ENCODE measurements at places on chromosomes 4 and X.

DNA sequence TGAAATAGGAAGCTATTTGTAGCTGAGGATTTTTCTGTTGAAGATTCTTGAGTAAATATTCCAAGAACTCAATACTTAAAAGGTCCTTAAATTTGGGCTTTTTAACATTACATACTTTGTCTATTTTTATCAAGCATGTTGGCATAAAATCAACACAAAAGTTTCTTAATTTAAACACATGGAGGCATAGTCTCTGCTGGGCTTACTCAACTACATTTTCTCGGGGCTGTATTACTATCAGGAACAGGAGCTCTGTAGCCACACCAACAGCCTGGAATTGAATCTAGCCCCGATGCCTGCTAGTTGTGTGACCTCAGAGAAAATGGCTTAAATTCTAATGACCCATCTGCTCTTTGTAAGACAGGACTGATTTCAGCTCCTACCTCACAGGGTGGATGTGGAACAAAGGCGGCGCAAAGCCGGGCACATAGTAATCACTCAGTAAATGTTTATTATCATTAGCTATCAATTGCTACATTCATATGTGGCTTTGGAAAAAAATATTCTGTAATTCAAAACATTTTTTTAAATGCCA, 207.0 kb downstream of the NSUN7 start:
- no peak for DNase-seq

- DNase-seq, result no peak
Measured at GRCh38 chrX:15530318-15530717, 29.7 kb downstream of the BMX start.

- DNase-seq, result no peak
Measured at GRCh38 chrX:12988797-12989196, 13.9 kb downstream of the TMSB4X start.

GRCh38 chr4:75844151-75844662, 58.0 kb downstream of the PPEF2 start:
- no peak for DNase-seq

GRCh38 chr4:156503119-156503518, 468.5 kb downstream of the PDGFC start:
- no peak for DNase-seq
